ENCODE measurements at places on chromosomes 5 and 9.
A peak's percentile ranks its signal among the peaks of the same experiment; 100 is the strongest.

DNA sequence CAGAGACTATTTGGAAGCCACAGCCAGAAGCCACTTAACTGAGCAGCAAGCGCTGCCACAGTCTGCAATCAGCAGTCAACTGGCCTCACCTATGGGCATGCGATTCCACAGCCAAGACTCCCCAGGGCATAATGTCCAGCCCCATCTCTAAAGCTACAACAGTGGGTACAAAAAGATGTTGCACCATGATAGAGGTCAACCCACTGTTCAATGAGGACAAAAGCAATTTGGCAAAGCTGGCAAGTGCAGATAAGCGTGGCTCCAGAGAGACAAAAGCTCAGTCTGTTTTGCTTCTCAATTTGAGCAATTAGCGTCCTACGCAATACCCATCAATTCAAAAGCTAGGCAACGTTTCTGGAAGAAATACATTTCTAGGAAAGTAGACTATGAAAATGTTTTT, 3.2 kb downstream of the TAS2R1 start:
- DNase-seq, result no peak

- peak; percentile 15 for DNase-seq
Measured at GRCh38 chr9:3768712-3769457, 243.1 kb upstream of the RFX3 start.

- DNase-seq, result no peak
Measured at GRCh38 chr5:7805379-7805778, 45.6 kb downstream of the CFAP90 start.

DNA sequence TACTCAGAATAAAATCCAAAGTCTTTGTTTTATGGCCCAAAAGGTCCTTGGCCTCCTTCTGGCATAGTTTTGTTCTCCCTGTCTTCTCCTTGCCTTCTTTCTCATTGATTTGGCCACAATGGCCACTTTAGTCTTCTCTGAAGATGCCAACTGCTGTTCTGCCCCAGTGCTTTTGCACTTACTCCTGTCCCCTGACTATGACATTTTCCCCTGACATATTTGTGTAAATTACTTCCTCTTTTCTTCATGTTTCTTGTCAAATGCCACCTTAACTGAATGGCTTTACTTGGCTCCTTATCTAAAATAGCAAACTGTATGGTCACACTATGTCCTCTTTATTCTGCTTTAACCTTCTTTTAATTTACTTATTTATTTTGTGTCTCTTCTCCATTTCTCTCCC, 484.7 kb upstream of the ARRDC3 start:
- DNase-seq, result no peak

GRCh38 chr9:120882935-120883607, 6.1 kb upstream of the PHF19 start:
- peak; percentile 48 for DNase-seq

DNA sequence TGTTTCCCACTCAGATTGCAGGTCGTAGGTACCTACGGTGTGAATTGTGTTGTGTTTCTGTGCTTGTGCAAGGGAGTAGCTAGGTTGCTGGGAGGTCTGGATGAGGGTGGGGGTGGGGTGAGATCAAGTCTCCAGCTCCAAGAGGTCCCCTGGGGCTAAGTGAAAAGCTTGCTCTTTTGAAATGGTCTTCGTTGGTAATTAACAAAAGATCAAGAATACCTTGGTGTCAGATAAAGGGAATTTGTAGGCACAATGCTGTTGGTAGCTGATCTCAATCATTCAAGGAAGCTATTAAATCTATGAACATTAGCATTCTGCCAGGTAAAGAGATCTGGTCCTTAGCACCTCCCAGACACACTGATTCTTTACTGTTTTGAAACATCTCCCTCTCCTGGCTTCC, 928 bp upstream of the PCDHGC4 start:
- DNase-seq, result no peak

DNA sequence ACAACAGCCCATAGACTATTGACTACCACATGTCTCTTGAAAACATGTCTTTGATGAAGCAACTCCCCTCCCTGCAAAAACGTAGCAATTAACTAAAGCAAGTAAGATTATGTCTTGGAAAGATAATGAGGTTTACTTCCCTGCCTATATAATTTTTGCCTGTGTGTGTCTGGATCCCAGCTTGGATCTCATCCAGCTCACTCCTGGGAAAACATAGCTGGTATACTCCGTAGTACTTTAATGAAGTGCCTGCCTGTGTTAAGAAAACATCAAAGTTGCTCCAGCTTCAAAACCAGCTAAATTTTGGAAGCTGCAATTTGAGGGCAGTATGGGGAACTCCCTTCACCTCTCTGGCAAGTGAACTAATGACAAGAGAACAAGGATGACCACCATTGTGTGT, 182.6 kb upstream of the C9orf72 start:
- no peak for DNase-seq

DNA sequence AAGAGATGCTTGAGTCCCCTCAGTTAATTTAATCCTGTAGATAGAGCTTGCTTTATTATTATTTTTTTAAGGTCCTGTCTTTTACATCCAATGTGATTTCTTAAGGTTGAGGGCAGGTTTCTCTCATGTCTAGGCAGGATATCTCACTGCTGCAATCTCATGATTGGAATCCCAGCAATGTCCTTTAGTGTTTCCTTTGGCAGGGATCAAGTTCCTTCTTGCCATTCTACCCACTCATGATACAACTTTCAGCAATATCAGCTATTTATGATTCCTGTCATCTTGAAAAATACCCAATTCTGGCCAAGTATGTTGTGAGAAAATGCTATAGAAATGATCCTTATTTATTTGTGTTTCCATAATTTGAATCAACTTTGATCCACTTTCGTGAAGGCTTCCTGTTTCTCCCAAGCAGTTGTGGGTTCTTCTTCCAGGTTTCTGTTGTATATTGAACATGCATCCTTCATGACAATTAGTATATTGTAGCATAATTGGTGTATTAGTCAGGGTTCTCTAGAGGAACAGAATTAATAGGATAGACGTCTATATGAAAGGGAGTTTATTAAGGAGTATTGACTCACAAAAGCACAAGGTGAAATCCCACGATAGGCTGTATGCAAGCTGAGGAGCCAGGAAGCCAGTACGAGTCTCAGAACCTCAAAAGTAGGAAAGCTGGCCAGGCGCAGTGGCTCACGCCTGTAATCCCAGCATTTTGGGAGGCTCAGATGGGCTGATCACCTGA, 18.4 kb upstream of the VPS13A start:
- DNase-seq, result no peak

DNA sequence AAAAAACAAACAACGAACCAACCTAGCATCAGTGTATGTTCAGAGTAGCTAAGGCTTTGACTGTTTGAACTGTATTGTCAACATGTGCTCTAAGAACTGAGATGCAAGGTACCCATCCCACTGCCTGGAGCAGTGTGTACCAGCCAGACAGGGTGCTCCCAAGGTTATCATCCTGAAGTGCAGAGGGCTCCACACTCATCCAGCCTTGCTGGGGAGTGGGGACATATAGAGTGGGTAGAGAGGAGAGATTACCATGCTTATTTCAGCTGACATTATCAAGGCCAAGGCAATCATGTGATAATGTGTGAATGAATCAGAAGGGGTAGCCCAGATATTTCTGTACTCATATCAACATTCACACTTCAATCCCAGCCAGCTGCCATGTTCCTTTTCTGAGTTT, 68.7 kb upstream of the ZNF622 start:
- DNase-seq, result no peak

- peak; percentile 20 for DNase-seq
Measured at GRCh38 chr5:163005949-163006348, 431.4 kb upstream of the CCNG1 start.

- DNase-seq, result peak; percentile 98
Measured at GRCh38 chr5:181223058-181223728, at the start of gene TRIM41. TSS of gene TRIM41 (plus strand) at chr5:181223281. CDS start at chr5:181224000, 719 bp downstream.

- DNase-seq, result peak; percentile 5
Measured at GRCh38 chr9:112905084-112905483, 14.4 kb upstream of the SLC46A2 start.

GRCh38 chr5:14331386-14331781, 188.2 kb downstream of the TRIO start:
- no peak for DNase-seq

DNA sequence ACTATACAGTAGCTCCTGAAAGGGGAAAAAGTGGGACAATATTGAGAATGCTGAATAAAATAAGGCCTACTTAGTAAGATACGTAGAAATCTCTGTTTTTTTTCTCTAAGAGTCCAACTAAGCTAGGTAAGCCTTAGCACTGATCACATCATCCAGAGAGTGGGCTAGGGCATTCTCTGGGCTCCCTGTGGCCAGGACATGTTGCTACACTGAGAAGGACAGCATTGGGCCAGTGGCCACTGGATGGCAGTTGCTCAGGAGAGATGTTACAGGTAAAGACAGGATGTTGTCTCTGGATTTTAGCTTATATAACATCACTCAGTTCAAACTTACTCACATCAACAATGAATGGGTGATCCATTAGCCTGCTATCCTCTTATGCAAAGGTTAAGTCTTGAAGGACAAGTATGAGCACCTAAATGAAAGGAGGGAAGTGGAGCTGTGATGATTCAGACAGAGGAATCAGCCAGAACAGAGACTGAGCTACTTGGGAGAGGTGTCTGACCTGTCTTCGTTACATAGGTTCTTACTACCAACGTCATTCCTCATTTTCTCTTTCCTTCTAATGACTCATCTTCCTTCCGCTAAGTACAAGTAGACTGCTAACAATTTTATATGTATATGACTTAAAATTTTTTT, 226.6 kb upstream of the ADCY2 start:
- DNase-seq, result no peak

DNA sequence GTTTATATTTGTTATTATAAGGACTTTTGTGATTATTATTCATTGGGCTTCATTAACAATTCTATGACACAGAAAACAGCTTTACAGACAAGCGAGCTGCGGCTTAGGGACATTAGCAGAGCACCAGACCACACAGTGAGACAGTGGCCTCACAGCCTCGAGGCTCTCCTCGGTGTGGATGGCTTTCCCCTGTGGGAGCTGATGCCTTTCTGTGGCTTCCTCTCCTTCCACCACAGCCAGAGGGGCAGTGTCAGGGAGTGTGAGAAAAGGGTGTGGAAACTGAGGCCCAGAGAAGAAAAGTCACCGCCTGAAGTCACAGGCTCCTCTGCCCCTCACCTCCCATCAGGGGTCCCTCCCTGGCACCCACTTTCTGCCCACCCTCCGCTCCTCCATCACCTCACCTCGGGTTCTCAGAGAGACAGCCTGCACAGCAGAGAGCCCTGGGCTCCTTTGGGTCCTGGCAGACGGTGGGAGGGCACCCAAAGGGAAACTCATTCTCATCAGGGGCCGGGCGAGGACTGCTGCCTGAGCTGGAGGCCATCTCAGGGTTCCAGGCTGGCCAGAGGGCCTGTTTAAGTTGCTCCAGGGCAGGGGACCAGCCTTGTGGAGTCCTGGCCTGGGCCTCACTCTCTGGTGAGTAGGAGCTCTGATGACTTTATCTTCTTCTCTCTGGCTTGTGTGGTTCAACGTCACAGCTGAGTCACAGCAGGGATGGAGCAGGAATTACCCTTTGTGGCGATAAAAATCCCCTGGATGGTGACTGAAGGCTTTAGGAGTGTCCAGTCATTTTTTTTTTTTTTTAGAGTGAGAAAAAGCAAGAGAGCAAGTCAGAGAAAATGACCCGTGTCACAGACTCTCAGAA, 830 bp downstream of the TRAF1 start:
- DNase-seq, result peak; percentile 99

DNA sequence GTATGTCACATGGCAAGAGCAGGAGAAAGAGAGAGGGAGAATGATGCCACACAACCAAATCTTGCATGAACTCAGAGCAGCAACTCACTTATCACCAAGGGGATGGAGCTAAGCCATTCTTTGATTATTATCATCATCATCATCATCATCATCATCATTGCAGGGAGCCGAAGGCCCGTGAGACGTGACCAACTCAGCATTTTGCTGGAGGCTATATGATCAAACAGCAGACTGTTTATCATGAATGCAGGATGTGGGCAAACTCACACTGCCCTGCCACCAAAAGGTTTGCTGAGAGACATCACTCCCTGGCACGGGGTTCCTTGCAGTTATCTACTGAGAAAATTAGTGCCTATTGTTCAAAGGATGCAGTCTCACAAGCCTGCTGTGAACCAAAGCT, 8.6 kb upstream of the ZNF169 start:
- DNase-seq, result peak; percentile 77

DNA sequence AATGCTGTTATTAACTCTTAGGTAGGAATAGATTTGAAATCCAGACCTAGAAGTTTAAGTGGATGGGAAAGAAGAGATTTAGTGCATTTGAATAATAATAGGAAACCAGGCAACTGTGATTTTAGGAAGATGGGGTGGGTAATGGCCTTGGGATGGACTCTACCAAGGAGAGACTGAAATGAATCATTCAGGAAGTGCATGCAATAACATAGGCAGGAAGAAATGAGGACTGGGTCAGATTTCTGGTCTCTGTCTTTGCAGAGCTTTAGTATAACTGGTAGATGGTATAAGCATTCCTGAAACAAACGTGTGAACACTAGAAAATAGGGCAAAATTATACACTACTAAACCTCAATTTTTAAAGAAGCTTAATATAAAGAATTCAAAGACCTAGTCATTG, 274.4 kb upstream of the CLINT1 start:
- DNase-seq, result no peak

- no peak for DNase-seq
Measured at GRCh38 chr9:98168153-98168780, 24.2 kb downstream of the CORO2A start.

DNA sequence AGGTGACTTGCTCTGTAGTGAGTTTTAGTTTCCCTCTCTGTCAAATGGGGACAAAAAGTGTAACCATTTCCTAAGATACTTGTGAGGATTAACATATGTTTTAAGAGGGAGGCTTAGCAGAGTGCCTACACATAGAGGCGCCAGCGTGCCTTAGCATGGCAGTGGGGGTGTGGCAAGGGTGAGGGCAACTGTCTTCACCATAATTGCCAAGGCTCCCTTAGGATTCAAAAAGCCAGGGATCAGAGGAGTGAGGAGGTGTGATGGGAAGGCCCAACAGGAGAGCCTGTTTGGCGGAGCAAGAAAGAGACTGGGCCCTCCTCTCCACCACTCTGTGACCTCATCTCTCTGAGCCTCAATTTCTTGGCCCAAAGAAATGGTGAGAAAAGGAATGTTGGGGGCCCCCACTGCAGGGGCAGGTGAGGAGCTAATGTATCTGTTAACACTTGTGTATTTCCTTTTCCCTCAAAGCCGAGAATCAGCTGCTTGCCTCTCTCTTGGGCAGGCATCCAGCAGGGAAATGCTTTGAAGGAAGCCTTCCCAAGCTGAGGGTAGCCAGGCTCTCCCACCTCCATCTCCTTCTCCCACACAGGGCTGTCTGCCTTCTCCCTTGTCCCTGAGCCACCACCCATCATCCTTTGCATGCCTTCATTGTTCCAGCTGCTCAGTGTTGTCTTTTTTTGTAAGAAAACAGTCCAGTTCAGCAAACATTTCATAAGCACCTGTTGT, 76.0 kb downstream of the DAB2IP start:
- no peak for DNase-seq

DNA sequence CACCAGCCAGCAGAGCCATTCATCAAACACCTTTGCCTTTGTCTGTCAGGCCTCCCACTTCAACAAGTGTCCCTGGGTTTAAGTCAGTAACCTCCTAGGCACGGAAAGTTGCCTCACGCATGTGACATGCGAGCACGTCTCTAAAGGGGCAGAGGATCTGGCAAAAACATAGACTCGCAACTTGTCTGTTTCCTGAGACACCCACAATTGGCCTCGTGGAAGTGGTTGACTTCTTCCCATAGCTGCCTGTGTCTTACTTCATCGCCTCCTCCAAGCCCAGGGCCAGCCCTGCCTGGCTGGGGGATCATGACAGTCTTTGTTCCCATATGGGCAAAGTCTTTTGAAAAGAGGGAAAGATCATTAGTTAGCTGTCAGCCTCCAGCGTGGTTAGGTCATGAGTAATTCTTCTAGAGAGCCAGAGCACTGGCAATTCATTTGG, 35.5 kb upstream of the GLRX start:
- DNase-seq, result peak; percentile 94

All from M059J (cell line).